Esophagus mucosa (tissue), 1 donor: ENCODE measurements at places on chromosomes 7 and 10. TPM values are rescaled to one million over a fixed set of nuclear protein-coding genes. Genes with fewer than 3 reads are reported as not detected.

DNA sequence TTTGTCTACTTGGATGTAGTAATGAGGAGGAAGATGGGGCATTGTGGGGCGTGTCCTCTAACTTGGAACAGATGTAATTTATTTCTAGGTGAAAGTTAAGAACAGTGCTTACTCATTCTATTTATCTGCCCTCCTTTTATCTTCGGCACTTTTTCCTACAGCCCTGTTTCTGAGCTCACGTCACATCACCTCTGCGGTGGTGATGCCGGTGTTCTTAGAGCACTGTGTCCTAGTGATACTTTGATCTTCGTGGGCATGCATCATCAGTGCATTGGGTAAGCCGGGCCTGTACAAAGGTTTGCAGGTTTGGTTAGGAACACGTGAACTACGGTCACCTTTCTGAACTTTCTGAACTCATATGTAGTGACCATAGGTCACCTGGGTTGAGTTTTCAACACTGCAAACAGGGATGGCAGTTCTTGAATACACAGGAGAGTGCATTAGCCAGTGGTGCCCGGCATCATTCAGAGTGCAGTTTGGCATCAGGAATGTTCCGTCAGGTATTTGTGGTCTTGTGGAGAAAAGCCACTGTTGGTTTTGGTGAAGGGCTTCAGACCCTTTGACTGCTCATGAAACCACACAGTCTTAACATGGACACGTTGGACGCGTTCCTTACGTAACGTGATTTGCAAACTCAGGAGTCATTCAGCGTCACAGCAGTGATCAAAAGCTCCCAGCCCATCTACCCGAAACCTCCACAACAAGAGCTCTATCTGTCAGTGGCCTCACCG is 5.6 kb downstream of the POR start:
- ATAC-seq, result peak; percentile 76

GRCh38 chr7:55538538-55538937 is 33.8 kb downstream of the VOPP1 start:
- no peak for ATAC-seq

GRCh38 chr10:122303271-122304053 is 32.4 kb downstream of the BTBD16 start:
- ATAC-seq, result no peak

DNA sequence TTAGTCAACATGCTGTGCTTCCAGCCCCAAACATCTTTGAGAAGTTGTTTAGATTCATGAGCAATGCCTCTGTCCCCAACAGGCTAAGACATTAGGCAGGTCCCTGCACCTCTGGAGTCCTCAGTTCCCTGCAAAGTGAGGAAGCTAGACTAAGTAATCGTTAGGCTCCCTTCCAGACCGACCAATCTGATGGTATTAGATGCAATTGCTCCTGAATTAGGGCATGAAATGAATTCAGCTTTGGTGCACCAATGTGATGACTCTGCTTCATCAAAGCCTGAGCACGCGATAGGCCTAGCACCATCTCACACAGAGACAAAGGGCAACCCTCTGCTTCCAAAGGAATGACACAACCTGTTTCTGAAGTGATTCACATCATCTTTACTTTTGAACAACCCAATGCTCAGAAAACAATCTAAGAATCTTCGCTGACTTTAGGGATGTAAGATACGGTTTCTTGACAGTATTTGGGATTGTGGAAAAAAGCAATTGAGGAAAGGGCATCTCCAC is 723 bp upstream of the TES start:
- no peak for ATAC-seq

- peak; percentile 63 for ATAC-seq
Measured at GRCh38 chr7:3107889-3108570, 64.4 kb upstream of the CARD11 start.

DNA sequence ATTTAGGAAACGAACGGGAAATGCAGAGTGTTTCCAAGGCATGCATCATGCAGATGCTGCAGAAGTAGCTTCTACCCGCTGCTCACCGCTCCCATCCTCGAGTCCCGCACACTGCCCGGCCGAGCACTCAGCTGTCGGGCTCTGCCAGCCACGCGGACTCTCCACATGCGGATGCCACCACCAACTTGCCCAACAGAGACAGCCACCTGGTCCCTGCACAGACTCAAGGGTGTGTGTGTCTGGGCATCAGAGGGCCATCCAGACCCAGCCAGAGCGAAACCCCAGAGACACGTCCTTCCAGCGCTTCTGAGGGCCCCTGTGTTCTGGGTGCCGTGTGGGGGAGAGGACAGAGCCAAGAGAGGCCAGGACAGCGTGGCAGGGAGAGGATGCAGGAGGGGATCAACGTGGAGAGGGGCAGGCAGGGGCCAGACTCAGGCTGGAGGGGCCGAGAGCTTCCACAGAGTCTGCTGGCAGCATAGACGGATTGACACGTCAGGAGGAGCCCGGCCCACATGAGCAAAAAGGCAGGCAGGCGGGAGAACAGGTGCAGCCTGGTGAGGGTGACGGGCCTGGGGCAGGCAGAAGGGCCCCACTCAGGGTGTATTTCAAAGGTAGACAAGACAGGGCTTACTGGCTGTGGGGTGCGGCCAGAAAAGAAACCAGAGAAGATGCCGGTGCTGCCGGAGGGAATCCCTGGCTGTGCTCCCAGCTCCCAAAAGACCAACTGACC is 18.3 kb downstream of the GPER1 start:
- ATAC-seq, result no peak

DNA sequence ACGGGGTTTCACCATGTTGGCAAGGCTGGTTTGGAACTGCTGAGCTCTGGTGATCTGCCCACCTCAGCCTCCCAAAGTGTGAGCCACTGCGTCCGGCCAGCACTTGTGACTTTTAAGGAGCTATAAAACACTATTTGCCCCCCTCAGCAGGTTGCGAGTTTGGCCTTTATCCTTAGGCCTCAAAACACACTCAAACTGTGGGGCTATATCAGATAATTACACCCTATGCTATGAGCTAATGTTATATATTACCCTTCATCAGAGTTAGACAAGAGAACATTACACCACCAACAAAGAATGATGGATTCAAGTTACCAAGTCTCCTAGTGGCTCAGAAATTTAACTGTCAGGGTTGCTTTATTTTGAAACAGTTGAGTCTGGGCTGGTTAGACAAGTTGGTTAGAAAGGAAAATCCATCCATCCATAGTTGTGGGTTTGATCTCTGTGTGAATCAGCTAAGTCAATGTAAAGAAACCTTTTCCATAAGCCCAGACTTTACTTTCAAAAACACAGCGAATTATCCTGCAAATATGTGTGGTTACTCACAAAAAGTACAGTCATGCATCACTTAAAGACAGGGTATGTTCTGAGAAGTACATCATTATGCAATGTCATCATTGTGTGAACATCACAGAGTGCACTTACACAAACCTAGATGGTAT is 115.8 kb downstream of the SEMA3D start:
- ATAC-seq, result peak; percentile 20

DNA sequence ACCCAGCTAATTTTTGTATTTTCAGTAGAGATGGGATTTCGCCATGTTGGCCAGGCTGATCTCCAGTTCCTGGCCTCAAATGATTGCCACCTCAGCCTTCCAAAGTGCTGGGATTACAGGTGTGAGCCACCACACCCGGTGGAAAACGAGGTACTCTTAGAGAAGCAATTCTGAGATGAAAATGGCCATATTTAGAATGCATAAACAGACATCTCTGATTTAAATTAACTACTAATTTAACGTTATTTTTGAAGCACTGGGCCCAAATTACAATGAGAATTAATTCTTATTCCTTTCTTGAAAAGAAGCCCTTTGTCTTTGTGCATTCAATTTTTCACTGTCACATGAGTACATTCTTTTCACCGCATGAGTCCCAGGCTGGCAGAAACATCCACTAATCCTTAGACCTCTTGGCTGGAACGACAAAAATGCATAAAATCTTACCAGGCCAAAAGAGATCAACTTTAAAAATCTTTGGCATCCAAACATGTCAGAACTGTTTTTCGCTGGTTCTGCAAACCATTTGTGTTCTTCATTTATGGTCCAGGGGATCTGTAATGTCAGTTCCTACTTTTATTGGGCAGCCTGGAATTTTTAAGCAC is 60.1 kb upstream of the CAPZA2 start:
- no peak for ATAC-seq

CALCR gene
- total RNA-seq, result not detected

GCK gene
- not detected for total RNA-seq

GPC2 gene
- total RNA-seq, result 0.20 TPM

SSC4D gene
- 0.92 TPM for total RNA-seq

GRCh38 chr7:27689150-27689549 is 26.5 kb upstream of the HIBADH start:
- ATAC-seq, result no peak

DNA sequence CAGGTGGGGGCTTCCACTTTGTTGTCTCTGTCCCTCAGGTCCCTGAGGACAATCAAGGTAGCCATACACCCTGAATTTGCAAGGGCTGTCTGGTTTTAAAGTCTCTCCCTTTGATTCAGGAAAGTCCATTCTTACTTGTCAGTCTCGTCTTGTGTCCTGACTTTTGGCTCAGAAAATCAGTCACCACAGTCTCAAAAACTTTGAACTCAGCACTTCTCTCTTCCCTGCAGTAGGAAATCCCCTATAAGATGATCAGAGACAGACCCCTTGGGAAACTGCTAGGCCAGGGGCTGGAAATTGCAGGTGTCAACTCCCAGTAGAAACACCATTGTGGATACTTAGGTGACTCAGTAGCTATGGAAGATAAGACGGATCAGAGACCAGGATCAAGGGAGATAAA is 73.1 kb downstream of the CDC123 start:
- no peak for ATAC-seq

ASB10 gene
- not detected for total RNA-seq
